ENCODE measurements at places on chromosomes 1 and 21.

DNA sequence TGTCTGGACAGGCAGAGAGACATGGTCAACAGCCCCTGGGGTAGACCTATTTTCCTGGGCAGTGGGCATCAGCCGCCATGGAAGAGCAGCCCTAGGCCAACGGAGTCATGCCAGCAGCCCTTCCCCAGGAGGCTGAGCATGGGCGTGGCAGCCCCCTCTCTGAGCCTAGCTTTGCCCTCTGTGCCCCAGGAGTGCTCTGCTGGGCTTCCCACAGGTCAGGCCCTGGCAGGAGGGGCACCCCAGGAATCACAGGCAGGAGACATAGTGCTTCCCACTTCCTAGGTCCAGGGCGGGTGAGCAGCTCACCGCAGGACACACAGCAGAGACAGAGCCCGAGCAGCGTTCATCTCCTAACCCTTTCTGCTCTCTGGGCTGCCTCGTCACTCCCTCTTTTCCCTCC is 132.8 kb downstream of the GLIS1 start:
- no peak for DNase-seq

DNA sequence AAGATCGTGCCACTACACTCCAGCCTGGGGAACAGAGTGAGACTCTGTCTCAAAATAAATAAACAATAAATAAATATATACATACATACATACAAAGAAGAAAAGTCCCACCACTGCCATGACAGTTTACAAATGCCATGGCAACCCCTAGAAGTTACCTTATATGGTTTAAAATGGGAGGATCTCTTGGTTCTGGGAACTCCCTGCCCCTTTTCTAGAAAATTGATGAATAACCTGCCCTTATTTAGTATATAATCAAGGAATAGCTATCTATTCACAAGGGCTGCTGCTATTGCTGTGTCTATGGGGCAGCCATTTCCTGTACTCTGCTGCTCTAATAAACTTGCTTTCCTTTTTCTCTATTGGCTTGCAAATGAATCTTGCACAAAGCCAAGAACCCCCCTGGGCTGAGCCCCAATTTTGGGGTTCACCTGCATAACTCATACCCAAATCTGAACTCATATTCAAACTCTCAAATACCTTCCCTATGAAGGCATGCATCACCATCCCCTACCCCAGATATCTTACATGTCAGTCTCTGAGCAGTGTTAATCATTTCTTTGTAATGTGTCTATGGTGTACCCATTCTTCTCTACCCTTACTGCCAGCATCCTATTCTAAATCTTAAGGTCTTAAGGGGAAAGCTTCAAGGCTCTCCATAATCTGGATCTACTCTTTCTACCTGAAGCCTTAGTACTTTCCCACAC is 9.0 kb downstream of the GON4L start:
- peak; percentile 10 for DNase-seq

DNA sequence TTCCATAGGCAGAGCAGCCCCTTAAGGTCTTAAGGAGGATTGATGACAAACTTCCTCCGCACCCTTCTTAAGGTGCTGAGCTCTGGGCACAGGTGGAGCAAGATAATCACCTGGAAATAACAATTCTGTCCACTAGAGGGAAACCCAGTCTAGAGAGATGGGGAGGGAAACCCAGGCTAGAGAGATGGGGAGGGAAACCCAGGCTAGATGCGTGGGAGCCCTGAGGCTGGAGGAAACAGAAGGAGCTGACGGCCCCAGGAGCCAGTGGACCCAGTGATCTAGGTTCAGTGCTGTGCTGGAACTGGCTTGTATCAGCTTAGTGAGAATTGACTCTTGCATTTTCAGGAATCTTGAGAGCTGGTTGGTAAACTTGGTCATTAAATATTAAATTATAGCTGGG is 17.8 kb upstream of the MYCL start:
- peak; percentile 61 for DNase-seq

DNA sequence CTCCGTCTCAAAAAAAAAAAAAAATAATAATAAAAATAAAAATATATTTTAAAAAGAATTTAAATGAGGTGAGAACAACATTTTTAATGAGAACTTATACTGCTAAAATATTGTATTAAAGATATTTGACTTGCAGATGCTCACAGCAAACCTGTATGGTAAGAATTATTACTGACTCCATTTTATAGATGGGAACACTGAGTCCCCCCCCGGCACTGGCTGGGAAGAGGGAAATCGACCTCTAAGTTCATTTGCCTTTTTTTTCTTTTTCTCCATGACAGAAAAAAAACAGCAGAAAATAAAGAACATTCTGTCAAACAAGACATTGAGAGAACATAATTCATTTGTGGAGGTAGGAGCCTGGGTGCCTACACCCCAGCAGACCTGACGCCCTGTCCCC is 13.4 kb upstream of the PADI6 start:
- no peak for DNase-seq

- no peak for DNase-seq
Measured at GRCh38 chr1:228198977-228199590, 8.8 kb upstream of the OBSCN start.

- no peak for DNase-seq
Measured at GRCh38 chr1:48794816-48795215, 18.1 kb upstream of the BEND5 start.

DNA sequence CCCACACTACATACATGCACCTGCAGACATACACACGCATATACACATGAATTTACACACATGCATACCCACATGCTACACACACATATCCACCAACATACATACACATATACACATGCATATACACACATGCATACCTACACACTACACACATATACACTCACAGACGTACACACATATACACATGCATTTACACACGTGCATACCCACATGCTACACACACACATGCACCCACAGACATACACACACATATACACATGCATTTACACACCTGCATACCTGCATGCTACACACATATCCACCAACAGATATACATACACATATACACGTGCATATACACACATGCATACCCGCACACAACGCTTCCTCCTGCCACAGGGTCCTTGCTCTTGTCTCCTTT is 61.2 kb upstream of the SLC25A33 start:
- DNase-seq, result no peak

- DNase-seq, result no peak
Measured at GRCh38 chr1:2224170-2224584, 3.9 kb upstream of the SKI start.

DNA sequence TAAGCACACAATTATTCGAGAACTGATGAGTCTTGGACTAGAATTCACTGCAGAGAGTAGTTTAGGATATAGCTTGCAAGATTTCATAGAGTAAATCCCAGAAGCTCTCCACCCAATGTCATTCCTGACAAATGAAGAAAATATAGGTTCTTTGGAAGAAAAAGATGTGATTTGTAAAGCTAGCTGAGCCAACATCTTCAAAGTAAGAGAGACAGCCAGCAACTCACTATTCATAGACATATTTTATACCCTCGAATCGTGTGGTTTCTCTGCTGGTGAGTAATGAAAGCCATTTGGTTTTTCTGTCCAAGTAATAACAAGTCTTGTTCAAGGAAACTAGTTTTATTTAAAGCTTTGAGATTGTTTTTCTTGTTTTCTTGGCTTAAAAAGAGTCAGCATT is 165.7 kb upstream of the SYT6 start:
- no peak for DNase-seq

DNA sequence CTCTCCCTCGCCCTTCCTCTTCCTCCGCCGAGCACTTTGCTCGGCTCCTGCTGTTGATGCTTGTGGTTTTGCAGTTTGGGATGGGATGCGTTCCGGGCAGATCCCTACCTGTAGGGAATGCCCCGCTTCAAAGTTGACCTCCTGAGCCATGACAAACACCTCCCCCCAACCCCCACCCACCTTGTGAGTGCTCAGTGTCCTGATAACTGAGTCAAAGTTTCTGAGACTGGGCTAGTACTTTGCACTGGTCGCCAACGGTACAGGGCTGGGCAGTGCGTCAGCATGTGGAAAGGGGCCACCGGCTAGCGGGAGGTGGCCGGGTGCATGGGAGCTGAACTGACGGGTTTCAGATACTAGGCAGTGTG is 771 bp downstream of the RABGAP1L start:
- no peak for DNase-seq

DNA sequence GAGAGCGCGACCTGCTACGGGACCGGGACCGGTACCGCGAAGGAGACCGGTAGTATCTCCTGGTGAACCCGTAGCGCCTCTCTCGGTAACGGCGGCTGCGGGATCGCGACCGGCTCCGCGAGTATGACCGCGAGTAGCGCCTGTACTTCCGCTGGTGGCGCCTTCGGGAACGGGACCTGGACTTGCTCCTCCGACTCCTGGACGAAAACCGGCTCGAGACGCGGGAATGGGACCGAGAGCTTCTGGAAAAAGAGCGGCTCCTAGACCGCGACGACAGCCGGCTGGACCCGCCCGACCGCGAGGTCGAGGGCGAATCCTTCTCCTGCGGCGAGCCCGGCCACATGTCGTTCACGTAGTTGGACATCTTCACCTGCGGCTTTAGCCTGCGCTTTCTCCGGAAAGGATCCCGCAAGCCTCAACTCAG is 642 bp downstream of the RSRP1 start:
- DNase-seq, result peak; percentile 57

DNA sequence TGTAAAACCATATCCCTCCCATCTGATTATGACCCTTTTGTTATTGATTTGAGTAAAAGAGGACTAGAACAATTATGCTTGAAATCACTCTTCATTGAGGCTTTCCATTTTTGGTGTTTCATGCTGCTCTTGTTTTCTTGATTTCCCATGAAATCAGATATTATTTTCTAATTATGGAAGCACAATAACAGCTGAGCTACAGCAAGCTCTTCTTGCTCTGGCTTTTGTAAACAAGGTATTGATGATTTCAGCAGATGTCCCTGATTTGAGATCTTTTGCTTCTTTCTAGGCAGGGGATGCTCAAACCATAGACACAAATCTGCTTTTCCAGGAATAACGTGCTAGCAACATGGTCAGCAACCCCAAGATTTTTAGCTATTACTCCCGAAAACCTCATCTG is 607.8 kb downstream of the NCAM2 start:
- DNase-seq, result no peak

DNA sequence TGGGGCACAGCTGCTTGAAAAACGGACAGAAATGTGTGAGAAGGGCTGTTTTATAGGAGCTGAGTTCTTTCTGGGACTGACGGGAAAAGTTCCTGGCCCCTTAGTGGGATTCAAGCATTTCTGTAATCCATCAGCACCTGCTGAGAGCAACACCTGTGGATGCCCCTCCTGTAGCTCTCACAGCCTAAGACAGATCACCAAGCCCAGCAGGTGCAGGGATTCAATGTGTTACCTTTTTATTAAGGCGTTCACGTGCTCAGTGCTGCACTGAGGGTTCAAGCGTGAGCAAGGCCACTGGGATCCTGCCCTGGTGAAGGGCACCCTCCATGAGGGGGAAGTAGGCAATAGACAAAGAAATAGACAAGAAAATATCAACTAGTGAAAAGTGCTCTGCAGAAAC is 14.9 kb downstream of the OLFML2B start:
- DNase-seq, result no peak

- DNase-seq, result no peak
Measured at GRCh38 chr21:15061747-15062605, 2.8 kb downstream of the NRIP1 start.

DNA sequence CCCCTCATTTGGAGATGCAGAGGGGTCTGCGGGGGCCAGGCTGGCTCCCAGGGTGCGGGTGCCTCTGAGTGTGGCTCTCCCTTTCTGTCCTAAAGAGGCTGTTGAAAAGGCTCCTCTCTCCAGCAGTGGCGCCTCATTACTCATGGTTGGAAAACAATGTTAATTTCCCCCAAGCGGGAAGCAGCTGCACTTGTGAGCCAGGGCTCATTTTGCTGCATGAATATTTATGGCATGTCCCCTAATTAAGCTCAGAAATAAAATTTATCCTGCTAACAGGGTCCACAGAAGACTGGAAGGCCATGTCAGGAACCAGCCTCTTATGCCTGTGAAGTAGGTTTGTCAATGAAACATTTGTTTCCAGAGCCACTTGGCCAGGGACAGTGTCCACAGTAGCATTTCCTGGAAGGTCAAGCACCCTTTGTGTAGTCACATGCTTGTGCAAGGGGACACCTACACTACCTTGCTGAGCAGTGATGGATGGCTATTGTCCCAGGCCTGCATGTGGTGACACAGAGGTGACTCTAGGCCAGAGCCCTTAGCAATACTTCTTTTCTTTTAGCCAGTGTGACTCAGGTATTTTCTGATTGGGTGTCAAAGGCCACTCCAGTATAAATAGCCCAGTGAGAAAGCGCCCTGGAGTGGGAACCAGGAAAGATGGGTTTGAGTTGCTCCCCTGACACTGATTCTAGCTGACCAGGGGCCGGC is 259.0 kb downstream of the FOXD2 start:
- no peak for DNase-seq

DNA sequence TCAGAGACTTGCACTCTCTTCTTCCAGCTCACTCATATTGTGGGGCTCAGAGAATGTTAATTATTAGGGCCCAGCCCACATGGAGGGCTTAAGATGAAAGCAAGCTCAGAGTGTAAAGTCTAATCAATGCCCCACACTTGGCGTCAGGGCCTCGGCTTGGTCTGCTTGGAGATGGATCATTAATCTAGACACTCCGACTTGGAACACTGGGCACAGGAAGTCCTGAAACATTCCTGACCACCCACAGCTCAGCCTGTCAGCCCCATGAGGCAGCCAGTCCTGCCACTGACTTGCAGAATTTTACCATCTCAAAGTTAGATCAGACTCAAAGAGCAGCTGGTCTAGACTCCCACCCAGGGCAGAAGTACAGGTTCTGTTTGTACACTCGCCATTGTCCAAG is 69.8 kb upstream of the TRABD2B start:
- DNase-seq, result no peak

DNA sequence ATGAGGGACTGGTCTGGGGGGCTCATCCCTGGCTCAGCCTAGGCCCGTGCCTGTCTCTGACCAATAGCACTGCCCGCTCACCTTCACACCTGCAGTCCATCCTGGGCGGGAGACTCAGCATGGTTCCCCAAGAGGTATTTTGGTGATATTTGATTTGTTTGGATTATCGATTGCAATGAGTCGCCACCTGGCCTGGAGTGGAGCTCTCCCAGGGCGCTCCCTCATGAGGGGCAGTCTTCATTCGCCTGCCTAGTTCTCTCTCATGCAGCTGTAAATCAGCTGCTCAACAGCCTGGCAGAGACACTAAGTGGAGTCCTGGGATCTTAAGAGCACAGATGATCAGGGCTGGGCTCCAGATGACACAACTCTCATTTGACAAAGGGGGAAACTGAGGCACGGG is 90.1 kb upstream of the ACTL8 start:
- no peak for DNase-seq

GRCh38 chr1:58683519-58683918 is 16.3 kb downstream of the MYSM1 start:
- no peak for DNase-seq

DNA sequence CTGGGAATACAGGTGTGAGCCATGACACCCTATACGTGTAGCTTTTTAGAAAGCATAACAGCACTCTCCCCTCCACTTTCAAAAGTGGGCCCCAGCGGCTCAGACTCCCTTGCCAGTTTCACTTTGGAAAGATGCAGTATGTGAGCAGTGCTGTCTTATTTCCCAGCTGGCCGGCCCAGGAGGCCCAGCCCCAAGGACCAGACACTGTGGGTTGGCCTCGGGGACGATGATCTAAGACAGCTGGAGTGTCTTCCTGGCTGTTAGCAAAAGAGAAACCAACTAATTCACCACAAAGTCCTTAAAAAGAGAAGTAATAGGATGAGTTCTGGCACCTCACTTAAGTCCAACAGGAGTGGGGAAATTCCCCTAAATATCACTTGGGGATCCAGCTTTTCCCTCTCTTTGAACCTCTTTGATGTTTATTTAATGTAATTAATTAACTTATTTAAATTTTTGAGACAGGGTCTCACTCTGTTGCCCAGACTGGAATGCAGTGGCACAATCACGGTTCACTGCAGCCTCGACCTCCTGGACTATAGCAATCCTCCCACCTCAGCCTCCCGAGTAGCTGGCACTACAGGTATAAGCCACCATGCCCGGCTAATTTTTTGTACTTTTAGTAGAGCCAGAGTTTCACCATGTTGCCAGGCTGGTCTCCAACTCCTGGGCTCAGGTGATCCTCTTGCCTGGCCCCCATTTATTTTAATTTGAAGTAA is 17.6 kb upstream of the CLIC4 start:
- DNase-seq, result peak; percentile 41

All from activated naive CD4-positive, alpha-beta T cell treated with anti-CD3 and anti-CD28 coated beads for 36 hours (primary cell).